Left cardiac atrium (tissue), 4 donors: ENCODE measurements at places on chromosomes 7 and 10.
A peak's percentile ranks its signal among the peaks of the same experiment; 100 is the strongest.

DNA sequence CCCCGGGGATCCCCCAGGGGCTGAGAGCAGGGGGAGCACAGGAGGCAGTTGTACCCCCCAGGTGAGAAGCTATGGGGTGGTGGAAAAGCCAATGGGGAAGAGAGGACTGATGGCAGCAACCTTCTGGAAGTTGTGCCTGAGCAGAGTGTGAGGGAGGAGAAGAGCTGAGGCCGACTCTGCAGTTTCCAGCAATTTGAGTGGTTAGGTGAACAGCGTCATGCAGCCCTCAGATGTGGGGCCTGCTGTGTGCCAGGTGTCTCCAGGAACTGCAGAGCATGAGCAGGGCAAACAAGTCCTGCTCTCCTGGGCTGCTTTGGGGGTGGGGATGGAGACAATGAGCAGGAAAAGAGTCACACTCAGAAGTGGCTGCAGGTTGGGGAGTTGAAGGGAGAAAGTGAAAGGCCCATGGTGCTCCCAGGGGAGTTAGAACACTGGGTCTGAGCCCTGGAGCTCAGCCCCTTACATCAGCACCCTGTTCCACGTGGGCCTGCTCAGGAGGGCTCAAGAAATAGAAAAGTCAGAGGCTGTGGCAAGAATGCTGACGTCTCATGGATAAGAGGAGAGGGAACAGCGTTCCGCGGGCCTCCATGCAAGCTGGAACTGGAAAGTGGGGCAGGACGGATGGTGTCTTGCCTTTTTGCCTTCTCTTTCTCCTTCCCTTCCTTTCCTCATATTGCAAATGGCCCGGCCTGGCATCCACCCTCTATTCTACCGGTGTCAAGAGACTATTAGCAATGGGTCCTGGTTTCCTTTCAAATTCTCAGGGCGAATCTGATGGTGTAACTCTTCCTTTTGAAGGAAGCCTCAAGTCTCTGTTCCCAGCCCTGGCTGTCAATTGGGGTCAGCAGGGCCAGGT is 4.0 kb upstream of the AFAP1L2 start:
- DNase-seq: no peak

- DNase-seq: peak; percentile 86
These were observed 538 bp downstream of the TRIM8 start for GRCh38 chr10:102644646-102645387.

- DNase-seq: no peak
These were observed 106.3 kb downstream of the SLIT1 start for GRCh38 chr10:97079448-97079847.

GRCh38 chr10:75062506-75063299 is 48.8 kb upstream of the SAMD8 start:
- no peak for DNase-seq

- no peak for DNase-seq
These were observed 32.9 kb upstream of the BTRC start for GRCh38 chr10:101321073-101321472.

DNA sequence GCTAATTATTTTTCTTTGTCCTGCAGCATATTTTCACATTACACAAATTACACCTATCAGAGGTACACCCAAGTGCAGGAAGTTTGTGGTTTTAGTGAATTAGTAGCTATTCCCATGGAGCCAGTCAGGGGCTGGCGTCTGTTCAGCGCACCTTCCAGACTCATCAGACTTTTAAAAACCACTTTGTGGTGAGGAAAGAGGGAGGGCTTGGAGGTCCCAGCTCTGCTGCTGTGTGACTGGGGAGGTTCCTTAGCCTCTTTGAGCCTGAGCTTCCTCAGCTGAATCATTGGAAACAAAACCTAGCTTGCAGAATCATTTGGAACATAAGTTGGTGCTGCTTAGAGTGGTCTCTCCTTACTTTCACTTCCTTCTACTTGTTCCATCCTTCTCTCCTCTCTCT is 175.4 kb downstream of the SORCS3 start:
- DNase-seq: no peak

GRCh38 chr10:4397337-4397736 is 428.7 kb upstream of the AKR1E2 start:
- DNase-seq: no peak

GRCh38 chr10:70753026-70753663 is 32.0 kb downstream of the TBATA start:
- peak; percentile 3 for DNase-seq

GRCh38 chr10:71554671-71555070 is 158.0 kb downstream of the CDH23 start:
- DNase-seq: no peak

- no peak for DNase-seq
These were observed 711.2 kb downstream of the SORCS3 start for GRCh38 chr10:105352281-105352680.

DNA sequence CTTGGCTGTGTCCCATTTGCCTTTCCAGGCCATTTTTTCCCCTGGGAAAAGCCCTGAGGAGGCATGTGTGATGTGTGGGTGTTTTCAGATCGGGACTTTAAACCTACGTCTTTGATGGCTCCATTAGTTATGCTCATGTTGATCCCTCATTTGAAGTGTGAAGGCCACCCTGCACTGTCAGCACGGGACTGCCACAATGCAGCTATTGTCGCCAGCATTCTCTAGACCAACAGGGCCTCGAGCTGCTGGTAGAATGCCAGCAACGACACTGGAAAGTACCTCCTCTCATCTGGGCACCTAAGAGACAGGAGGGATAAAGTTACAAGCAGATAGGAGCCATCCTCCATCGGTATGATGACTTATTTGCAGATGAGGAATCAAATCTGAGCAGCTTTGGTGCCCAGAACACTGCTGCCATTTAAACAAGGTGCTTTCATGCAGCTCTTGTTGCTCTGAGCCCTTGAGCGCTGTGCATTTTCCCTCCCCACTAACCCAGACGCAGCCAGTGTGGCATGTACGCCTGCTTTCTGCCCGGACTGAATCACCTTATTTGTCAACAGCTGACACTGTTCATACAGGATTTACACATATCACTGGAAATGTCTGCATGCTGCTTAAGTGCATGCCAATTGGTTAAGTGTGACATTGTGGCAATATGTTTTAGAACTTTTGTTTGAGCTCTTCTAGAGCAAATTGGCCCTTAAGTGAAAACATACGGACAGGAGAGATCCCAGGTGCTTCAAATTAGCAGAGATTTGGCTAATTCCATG is 175.0 kb upstream of the PITRM1 start:
- DNase-seq: no peak

DNA sequence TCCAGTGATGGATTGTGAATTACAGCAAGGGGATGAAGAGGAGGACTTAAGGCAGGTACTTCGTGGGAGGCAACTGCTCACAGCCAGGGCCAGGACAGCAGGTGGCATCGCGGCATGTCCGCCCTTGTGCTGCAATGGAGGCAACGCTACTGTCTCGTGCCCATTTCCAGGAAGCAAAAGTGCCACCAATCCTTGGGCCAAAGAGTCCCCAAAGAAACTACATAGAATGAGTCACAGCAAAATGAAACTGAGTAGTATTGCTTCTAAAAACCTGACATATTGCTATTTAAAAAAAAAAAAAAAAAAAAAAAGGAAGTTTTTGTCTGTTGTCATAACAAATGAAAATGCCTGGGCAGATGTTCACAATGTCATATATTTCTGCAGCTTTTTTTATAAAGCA is 46.6 kb downstream of the RSU1 start:
- DNase-seq: no peak

DNA sequence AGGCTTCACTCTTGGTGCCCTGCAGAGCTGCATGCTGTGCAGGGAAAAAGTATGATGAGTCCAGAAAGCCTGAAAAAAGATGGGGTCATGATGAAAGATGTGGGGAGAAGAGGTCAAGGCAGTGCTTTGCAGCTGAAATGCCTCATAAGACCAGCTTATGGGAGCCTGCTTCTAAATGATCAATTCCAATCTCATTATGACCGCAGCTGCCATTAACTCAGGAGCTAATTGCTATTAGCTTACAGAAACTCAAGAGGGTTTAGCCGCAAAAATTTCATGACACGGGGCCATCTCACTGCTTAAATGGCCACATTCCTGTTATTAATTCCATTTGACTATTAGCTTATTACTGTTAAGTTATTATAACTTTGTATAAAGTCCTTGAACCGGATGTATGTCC is 502.9 kb upstream of the ZMIZ1 start:
- no peak for DNase-seq

GRCh38 chr7:78226059-78226719 is 427.6 kb downstream of the PHTF2 start:
- DNase-seq: peak; percentile 29

DNA sequence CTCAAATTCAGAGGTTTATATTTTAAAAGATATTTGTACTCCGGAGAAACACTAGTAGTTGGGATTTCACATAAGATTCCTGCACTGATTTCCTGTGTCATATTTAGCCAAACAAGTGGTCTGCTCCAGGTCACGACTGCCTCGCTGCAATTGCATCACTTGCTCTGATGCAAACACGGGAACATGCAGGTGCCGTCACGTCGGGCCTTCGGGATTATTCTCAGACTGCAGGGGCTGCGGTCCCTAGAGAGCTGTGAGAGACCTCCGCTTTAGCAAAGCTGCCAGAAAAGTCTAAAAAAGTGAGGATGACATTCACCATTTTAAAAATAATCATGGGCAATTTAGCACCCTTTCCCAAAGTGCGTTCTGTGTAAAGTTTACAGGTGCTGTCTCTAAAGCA is 93.5 kb upstream of the DDC start:
- DNase-seq: no peak

DNA sequence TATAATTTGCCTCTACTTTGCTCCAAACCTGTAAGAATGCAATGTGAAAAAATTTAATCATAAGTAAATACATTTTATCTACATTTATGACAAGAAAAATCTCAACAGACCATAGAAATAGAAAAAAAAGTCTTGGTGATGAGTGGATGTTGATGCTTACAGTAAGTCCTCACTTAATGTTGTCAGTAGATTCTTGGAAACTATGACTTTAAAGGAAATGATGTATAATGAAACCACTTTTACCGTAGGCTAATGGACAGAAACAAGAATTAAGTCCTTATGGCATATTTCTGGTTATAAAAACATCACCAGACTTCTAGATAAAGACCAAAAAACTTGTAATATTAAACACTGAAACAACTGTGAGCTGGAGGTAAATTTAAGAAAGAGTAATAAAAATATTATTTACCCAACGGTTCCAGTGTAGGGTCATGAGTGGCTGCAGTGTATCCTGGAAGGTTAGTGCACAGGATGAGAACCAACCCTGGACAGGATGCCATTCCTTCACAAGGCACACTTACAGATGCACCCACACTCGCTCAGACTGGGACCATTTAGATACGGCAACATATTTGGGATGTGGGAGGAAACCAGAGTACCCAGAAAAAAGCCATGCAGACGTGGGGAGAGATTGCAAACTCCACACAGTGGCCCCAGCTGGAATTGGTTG is 76.3 kb downstream of the GLCCI1 start:
- DNase-seq: no peak

DNA sequence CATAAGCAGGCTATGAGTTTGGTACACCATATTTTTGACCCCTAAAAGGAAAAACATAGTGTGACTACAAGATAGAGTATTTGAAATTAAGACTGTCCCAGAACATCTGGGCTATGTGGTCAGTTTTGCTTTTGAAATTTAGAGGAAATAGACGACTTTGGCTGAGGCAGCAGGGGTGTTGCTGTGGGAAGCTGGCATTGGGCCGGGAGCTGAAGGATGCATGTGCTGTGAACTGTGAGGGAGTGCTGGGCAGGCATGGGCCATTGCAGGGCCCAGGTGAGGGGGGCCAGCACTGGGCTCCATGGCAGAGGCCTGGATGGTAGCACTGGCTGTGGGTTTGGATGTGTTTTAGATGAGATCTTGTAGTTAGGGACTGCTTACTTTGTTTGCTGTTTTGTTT is 168.3 kb downstream of the BMPER start:
- peak; percentile 35 for DNase-seq

DNA sequence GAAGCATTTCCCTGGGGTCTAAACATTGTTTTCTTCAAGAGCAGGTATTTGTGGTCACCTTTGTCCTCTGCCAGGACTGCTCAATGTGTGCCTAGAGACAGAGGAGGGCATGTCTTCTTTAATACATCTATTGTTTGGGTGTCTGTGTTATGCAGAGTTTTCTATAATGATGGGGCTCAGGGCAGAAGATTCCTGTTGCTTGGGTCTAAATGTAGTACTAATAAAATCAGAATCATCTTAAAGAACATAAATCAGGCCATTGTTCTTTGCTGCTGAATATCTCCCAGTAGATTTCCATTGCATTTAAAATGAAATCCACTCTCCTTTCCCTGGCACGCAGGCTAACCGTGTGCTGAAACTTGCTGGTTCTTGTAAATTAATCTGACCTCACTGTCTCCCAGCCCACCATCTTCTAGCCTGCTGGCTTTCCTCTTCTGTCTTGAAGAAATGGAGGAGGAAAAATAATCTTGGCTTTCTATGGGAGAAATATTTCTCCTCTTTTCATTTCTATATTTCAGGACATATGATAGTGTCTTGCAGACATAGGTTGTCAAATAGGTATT is 1396.8 kb downstream of the GATA3 start:
- no peak for DNase-seq

DNA sequence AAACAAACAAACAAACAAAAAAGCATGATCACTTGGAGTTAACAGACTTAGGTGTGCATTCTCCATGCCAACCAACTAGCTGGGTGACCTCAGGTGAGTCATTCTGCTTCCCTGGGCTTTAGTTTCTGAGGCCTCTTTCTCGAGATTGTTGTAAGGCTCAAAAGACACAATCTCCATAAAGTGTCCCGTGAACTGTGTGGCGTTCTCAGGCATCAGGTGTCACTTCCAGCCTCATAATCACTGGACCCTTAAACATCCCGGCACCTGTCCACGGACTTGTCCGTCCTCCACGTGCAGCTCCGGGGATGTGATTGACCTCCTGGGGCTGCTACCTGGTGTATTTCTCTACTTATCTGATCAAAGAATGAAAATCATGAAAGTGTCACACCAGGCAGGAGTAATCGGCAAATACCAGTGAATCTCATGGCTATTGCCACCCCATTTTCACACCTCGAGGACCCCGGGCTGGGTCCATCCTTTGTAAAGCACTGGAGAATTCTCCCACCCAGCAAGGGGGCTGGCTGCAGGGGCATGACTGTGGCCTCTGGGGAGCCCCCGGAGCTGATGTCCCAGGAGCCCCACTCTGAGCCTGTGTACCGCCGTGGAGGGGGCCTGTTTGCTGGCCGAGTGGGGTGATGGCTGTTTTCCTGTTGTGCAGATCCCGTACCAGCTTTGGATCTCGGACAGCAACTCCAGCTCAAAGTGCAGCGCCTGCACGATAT is 189.8 kb upstream of the SH2B2 start:
- no peak for DNase-seq

- DNase-seq: no peak
These were observed 68.5 kb downstream of the MAP3K8 start for GRCh38 chr10:30502266-30503060.

- no peak for DNase-seq
These were observed 335 bp upstream of the CHCHD1 start for GRCh38 chr10:73781548-73781878.
